ENCODE measurements at places on chromosomes 2 and 18. TPM values are rescaled to one million over a fixed set of nuclear protein-coding genes. Genes with fewer than 3 reads are reported as not detected.

The CKAP2L gene
- 6.6 TPM for total RNA-seq

The FAM136A gene
- total RNA-seq: 40.3 TPM

GRCh38 chr2:73091696-73092095 lies 20.2 kb upstream of the SFXN5 start:
- no peak for DNase-seq

DNA sequence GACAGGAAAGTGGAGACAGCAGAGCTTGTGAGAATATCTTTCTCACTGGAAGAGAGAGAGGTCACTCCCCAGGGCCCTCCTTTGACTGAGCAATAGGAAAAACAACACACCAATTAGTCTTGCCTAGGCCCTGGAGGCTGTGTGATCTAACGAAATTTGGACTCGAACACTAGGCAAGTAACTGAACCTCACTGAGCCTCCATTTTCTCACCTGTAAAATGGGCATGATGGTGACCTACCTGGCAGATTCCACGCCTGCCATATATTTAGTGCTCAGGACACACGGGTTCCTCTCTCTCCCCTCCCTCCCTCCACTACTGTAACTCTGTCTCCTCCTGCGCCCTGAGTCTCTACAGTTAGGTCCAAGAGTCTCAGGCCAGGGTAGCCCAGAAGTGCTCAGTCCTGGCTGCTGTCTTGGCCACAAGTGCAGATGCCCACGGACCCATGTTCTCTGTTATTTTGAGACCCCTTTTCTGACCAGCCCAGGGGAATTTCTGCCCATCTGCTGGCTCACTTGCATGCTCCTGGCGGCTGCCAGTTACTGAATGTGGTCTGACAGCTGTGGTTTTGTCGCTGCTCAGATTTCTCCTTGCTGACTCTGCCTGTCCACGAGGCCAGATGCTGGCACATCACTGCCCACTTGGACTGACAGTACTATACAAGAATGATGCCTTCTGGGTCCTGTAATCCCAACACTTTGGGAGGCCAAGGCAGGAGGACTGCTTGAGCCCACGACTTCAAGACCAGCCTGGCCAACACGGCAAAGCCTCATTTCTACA lies 9.6 kb upstream of the GIGYF2 start:
- no peak for DNase-seq

DNA sequence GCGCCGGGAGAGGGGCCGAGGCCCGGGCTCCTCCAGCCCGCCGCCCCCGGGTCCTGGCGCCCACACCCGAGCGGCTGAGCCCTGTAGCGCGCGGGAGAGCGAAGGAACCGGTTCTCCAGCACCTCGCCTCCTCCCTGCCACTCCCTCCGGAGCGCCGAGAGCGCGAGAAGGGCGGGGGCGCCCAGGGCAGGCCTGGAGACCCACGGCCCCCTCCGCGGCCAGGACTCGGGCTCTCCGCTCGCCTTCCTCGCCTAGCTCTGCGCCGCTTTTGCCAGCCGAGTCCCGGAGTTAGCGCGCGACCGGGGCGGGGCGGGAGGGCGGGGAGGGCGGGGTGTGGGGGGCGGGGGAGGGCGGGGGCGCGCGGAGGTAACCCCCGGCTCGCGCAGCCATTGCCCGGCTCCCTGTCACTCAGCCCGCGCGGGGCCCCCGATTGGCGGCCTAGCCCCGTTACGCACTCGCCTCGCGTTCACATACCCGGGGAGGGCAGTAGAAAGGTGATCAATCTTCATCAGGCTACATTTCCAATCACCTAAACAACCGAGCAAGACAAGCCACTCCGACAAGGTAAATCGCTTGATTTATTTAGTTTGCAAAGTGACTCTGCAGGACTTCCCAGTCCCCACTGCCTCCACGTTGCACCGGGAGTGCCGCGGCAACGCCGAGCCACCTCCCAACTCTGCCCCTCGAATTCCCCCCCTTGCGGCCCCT lies at the start of gene OTX1:
Gene OTX1 (plus strand): TSS at position 497 of the 708 bp plus-strand sequence. CDS start 2,161 bp downstream, outside the sequence.
- peak; percentile 61 for DNase-seq

Data from GM23248 (cell line).